Suprapubic skin (tissue), 4 donors: ENCODE measurements at places on chromosomes 12 and 14. TPM values are rescaled to one million over a fixed set of nuclear protein-coding genes. Genes with fewer than 3 reads are reported as not detected.
A peak's percentile ranks its signal among the peaks of the same experiment; 100 is the strongest.

The SLC7A8 gene
- 59.8 TPM for total RNA-seq

The OR4E1 gene
- total RNA-seq, result not detected

The KRT82 gene
- total RNA-seq, result 9.5 TPM

The WASHC4 gene
- 24.9 TPM for total RNA-seq

The PZP gene
- 0.15 TPM for total RNA-seq

The SIX4 gene
- 0.64 TPM for total RNA-seq

The RNU4-1 gene
- total RNA-seq, result not detected

The CCDC196 gene
- not detected for total RNA-seq

The RNF34 gene
- total RNA-seq, result 23.6 TPM

DNA sequence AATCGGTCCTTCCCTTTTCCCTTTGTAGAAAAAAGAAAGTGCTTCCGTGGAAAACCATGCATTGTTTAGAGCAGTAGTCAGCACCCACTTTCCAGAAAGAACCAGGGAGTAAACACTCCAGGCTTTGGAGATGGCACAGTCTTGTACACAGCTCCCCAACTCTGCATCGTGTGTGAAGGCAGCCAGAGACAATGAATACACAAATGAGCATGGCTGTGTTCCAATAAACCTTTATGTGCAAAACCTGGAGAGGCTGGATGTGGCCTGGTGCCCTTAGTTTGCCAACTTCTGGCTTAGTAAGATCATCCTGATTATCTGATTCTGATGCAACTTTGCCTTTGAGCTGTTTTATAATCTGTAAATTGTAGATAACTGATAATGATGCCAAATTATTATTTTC is 463.4 kb upstream of the TMEM132C start:
- no peak for DNase-seq

DNA sequence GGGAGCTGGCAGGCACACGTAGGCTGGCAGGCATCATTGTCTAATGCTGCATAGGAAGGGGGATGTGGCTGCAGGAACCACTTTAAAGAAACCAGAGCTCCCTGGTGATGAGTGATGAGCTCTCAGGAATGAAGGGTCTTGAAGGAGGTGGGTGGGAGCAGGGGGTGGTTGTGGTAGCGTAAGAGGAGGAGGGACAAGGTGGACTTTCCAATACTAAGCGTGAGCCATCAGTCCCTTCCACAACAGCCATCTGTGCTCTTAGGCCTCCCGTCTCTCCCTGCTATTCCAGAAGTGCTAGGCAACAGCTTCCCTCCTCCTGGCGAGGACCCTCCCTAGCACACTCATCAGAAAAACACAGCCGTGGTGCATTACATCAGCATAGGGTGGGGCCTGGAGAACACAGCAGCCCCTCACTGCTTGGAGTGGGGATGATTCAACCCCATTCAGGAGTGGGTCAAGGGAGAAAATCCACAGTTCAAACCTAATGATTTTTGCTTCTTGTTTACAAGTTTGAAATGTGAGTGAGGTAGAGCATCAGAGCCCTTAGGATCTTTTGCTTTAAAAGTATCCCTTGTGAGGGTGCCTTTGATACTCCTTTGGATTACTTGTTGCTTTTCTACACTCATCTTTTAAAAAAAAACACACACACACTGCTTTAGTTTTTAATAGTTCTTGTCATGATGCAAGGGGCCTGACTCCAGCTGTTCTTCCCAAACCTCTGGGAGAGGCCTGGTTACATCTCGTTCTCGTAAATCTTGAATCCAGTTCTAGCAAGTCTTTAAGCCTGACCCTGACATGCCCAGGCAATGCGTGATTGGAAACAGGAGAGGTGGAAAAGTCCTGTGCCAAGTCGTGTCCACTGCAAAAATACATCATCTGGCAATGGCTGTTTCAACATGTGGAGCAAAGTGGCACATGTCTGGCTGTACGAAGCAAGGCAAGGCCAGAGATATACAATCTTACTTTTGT is 356.4 kb upstream of the DDHD1 start:
- peak; percentile 85 for DNase-seq

- DNase-seq, result no peak
Measured at GRCh38 chr14:47826809-47827208, 151.4 kb upstream of the MDGA2 start.

DNA sequence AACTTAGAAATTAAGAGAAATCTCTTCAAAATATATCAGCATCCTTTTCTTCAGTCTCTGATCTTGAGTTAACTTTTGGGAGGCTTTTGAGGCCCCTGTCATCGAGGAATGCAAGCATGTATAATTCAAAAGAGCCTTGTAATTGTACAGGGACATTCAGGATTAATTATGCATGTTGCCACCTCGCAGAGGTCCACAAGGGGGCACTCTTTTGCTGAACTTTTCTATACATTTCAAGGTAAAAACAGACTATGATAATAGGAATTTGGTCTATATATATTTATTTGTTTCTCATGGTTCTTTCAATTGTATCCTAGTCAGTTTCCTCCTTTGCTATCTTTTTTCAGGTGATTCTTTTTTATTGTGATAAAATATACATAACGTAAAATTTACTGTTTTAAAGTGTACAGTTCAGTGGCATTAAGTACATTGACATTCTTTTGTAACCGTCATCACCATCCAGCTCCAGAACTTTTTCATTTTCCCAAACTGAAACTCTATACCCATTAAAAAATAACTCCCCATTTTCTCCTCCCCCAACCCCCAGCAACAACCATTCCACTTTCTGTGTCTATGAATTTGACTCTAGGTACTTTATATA is 47.0 kb upstream of the SLC2A13 start:
- no peak for DNase-seq

GRCh38 chr12:57895389-57896114 is 45.8 kb upstream of the ATP23 start:
- peak; percentile 16 for DNase-seq

- DNase-seq, result no peak
Measured at GRCh38 chr14:38972511-38972910, 130.5 kb downstream of the SEC23A start.

DNA sequence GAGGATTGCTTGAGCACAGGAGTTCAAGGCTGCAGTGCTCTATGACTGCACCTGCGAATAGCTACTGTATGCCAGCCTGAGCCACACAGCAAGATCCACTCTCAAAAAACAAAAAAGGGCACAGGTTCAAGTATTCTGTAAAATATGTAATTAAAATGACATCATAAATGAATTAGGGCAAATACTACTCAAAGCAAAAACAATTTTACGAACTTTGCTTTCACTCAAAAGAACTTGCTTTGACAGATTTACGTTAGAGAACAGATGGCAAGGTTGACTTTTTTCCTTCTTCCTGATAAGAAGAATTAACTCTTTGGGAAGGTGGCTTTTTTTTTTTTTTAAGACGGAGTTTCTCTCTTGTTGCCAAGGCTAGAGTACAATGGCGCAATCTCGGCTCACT is 44.0 kb upstream of the EAPP start:
- DNase-seq, result peak; percentile 23

DNA sequence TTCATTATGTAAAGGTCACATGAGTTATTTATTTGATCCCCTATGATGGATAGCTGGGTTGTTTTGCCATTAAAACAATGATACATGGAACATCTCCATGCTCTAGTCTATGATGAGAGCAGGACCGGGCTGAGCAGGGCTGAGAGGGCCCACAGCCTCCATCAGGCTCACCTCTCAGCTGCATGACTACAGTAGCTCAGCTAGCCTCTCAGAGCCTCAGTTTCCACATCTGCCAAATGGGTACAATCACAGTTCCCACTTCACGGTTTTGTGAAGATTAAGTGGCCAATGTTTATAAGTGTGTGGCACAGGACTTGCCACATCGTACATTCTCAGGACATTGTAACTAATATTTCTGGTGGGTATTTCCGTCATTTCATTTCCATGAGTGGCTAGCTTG is 19.9 kb upstream of the MYL2 start:
- no peak for DNase-seq

DNA sequence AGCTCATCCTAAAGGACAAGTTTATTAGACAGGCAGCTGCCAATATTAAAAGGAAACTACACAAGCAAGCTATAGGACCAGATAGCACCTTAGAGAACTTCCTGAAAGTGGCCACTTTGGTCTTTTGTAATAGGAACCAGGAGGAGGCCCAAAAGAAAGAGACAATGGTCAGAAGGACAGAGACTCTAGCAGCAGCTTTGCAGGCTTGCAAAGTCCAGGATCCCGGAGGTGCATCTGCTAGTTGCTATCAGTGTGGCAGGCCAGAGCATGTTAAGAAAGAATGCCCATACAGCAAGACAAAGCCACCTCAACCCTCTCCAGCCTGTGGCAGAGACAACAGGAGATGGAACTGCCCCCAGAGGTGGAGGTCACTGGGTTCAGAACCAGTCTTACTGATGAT is 23.4 kb downstream of the APOBEC1 start:
- DNase-seq, result no peak

DNA sequence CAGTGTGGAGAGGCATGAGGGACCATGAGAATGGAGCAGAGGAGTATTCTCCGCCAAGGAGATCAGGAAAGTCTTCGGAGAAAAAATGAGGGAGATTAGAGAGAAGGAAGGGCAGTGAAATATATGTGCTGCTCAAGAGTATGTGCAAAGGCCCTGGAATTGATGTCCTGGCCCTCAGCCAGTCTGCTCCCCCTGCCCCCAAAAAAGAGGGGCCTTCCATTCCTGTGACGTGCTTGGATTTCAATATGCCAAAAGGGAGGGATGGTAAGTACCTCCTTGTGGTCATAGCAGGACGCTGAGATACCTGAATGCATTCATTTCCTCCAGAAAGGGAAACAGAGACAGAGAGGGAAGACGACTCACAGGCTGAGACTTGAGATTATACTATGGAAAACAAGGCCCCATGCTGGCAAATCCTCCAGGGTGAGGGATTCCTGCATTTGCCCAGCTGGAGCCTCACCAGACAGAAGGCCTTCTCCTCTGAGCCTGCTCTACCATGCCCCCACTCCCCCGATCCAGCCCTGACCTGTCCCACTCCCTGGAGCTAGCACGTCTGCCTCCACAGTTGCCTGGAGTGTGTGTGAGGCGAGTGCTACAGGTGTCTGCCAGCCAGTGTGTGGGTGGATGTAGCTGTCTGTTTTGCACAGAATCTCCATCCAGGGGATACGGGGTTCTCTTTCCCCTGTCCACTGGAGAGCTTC is 3.9 kb upstream of the RARG start:
- DNase-seq, result no peak

DNA sequence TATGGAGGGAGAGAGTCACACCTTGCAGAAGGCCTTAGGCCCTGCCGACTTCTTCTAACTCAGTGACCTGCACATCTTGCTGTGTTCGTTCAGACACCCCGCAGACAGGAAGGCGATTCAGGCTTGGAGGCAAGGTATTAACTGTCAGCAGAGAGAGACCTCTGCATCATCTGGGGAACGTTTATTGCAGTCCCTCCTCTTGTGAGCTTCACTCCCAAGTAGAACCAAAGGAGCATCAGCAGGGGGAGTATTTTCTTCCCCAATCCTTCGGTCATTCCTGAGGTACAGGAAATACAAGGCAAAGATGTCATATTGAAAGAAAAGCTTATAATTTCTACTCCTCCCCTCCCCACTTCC is 217.9 kb downstream of the CRADD start:
- DNase-seq, result no peak

- DNase-seq, result no peak
Measured at GRCh38 chr12:132287391-132288238, 41.8 kb downstream of the GALNT9 start.

DNA sequence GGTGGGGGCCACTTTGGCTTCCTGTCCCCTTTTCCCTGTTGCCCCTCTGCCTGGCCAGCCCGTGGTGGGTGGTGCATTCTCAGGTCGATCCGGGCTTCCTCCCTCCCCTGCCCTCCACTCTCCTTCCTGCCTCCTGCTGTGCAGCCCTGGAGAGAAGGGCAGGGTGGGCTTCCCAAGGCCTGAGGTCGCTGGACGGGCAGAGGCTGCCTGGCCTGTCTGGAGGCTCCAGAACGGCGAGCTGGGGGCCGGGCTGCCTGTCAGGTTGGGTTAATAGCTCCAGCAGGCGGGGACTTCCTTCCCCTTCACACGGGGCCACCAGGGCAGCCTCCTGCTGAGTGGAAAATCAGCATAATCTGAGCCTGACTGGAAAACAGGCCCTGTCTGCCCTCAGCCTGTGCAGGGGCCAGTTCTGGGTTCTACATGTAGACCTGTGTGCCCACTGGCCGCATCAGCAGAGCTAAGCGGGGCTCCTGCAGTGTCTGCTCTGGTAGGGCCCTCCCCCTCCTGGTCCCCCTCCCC is 11.3 kb downstream of the KIF26A start:
- no peak for DNase-seq

DNA sequence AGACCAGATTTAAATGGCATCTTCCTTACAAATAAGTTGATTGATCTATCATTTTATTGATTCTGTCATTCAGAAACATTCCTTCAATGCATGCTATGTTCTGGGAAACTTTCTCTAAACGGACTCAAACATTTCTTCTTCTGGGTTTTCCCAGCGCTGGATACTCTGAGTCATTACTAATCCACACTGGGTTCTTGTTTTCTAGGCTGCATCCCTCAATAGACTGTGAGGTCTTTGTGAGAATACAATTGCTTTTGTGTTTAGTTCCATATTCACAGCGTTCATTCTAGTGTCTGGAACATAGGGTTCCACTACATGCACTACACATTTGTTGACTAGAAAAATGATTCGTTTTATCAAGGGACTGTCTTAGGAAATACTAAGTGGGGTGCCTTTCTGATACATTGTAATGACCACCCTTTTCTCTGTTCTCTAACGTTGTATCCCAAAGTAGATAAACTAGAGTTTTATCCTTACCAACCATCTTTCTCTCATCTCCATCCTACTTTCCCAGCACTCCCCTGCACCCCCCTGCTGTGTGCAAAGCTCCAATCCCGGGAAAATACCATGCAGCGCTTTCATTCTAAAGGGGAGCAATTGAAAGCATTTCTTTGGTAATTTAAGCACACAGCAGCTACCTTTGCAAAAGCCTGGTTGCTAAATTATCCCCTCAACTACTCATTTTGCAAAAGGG is 878.7 kb downstream of the DIO2 start:
- no peak for DNase-seq

DNA sequence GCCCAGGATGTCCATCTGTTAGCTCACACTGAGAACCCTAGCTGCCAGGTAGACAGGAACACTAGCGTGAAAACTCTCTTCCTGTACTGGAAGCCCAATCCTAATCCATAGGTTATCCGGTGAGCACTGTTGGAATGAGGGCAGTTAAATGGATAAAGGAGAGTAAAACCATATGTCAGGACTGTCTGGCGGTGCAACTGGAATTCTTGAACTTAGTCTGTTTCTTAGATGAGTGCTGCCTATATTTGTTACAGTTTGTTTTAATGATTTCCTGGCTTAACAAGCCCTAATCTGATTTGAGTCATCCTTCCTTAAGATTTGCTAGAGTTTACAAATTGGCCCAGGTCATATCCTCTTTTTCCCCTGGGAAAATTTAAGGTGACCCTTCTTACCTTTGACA is 104.7 kb downstream of the ANO4 start:
- DNase-seq, result no peak

DNA sequence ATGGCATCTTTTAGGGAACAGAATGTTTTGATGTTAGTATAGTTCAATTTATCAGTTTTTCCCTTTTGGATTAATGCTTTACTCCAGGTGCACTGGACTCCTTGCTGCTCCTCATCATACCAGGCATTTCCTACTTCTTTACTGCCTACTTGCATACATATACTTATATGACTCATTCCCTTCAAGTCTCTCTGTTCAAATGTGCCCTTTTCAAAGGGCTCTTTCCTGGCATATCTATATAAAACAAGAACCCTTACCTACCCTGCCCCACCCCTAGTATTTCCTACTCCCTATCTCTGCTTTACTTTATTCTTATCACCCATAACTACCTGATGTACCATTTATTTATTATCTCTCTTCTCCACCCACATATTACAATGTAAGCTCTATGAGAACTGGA is 90.6 kb downstream of the CAPZA3 start:
- no peak for DNase-seq

- no peak for DNase-seq
Measured at GRCh38 chr14:71267007-71267513, 359.8 kb downstream of the PCNX1 start.

GRCh38 chr12:121534495-121535148 is 46.2 kb downstream of the KDM2B start:
- DNase-seq, result no peak
